ENCODE measurements at places on chromosomes 16 and 17.

DNA sequence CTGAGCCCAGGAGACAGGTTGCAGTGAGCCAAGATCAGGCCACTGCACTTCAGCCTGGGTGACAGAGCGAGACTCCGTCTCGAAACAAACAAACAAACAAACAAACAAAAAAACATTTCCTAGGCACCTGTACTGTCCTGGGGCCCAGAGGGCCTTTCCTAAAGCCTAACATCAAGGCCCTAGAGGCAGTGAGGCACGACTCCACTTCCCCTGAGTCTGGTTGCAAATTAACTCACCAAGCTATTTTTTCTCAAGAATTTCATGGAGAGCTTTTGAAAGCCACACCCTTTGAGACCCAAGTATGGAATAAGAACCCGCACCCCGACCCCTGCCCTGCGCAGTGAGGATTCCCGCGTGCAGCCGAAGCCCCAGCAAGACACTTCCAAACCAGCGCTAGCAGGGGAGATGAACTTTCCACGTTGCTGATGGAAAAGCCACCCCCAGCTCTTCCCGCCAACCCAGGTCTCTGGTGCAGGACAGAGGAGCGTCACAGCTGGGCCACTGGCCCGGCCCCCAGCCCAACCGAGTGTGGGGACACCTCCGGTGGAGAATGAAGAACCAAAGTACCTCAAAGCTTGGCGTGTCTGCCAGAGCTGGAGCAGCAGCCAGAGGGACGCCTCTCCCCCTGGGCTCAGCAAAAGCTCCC lies 1.2 kb downstream of the CHST5 start:
- DNase-seq, result no peak

DNA sequence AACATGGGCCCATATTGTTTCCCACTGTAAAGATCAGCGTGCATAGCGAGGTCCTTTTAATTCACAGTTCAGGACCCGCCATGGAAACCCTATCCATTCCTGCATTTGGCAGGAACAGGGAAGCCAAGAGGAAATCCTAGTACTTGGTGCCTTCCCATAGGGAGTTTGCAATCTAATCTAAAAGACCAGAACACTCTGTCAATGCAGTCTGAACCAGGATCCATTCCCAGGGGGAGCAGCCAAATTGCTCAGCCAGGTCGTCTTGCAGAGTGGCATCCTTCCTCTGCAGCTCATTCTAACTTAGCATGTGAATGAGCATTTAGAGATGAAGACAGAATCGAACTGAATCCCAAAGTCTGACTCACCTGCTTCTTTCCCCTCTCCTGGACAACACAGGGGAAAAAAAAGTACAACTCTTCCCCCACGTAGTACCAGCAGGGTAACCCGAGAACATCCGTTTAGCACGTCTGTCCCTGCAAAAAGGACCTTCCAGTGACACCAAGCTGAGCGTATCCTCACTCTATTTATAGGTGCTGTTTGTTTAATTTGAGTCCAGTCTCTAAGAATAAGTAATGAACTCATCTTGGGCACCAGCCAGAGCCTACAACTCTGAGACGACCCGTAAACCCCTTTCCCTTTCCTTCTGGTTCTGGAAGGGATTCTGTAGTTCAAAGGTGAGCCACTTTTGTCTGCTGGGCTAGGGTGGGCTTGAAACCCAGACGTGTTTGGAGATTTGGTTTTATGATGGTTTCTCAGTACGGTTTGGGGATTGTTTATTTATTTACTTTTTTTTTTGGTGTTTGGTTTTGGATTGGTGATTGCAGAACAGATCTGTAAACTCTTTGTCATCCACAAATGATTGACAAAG lies 74.5 kb downstream of the ERCC4 start:
- no peak for DNase-seq

DNA sequence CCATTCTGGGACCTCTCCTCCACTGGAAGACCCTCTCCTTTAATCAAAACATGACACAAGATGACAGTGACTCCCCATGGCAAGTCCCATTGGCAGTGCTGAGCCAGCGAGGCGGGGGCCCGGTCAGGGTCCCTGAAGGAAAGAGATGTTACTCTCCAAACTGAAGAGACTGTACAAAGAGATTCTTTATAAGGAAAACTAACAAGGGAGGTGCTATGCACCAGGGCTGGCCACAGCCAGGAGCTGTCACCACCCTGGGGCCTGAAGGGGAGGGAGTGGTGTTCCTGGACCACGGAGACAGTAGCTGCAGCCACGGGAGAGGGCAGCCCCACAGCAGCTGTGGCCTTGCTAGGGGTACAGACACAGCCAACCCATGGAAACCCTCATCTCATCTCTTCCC lies 123.1 kb downstream of the XYLT1 start:
- no peak for DNase-seq

- no peak for DNase-seq
Observed at GRCh38 chr16:46757339-46758050, 9.4 kb upstream of the MYLK3 start.

- DNase-seq, result no peak
Observed at GRCh38 chr17:3630781-3631180, 5.3 kb downstream of the SHPK start.

- no peak for DNase-seq
Observed at GRCh38 chr16:19850131-19850817, 34.4 kb downstream of the GPRC5B start.

- peak; percentile 46 for DNase-seq
Observed at GRCh38 chr17:37820313-37820994, 75.6 kb upstream of the HNF1B start.

DNA sequence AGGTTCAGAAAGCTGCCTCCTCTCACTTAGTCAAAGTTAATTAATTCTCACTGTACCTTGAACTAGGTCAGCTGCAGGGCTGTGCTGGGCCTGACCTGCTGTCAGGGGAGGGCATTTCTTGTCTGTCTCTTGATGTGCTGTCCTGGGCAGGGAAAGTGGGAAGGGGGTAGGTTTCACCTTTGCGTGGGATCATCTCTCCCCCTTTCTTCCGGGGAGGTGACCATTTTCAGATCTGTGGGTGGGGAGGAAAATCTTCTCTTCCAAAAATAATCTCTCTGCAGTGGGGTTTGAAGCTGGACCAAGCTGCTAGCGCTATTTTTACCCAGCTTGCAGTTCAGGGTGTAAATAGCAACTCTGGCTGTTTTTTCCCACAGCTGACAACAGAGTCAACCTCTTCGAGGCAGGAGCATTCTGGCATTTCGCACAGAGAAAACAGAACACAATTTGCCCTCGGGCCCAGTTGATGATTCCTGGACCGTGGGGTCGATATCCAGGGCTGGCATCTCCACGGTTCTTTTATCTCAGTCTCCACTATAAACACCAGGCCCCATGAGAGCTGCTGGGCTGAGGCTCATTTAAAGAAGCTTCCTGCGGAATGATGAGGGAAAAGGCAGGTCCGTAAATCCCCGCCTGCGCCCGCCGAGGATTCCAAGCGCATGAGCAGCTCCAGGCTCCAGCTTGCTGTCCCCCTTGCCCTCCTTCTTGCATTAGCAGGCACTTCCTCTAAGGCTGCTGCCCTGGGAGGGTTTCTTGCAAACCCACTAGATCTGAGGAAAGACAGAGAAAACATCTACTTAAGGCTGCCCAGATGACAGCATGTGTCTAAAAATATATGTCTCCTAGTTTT lies 93.9 kb downstream of the YPEL2 start:
- DNase-seq, result no peak

- DNase-seq, result peak; percentile 56
Observed at GRCh38 chr16:54938212-54939028, 7.8 kb downstream of the IRX5 start.

DNA sequence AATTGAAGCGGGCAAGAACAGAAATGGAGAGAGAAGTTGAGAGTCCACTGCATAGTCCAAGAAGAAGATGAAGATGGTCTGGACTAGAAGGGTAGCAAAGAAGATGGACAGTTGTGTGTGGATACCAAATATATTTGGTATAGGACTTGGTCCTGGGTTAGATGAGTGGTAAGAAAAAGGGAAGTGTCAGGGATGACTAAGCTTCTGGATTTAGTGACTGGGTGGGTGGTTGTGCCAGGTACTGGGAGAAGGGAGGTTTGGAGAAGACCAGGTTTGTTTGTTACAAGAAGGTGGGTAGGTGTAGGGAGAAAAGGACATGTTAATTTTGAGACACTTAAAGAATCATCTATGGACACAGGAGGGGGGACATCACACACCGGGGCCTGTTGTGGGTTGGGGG lies 5.4 kb downstream of the VMP1 start:
- DNase-seq, result no peak

DNA sequence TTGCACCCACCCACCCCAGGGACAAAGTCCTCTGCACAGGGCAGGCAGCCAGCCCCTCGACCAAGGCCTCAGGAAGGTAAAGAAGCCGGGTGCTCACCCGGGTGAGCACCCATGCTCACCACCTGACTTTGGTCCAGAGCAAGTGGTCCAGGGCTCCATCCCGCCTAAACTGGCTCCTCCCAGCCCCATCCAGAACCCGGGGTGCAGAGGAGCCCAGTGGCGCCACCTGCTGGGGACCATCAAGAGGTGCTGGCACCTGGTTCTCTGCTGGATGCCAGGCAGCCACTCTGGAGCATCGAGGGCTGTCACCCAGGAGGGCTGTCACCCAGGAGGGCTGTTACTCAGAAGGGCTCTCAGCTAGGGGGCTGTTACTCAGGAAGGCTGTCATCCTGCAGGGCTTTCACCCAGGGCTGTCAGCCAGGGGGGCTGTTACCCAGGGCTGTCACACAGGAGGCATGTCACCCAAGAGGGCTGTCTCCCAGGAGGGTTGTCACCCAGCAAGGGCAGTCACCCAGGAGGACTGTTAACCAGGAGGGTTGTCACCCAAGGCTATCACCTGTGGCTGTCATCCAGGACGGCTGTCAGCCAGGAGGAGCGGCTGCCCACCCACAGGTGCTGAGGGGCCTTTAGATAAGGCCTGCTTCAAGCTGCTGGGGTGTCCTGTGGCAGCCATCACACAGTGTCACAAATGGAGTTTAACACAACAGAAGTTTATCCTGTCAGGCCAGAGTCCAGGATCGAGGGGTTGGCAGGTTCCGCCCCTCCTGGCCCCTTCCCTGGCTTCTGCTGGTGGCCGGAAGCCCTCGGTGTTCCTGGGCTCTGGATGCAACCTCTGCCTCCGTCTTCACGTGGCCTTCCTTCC lies 98.5 kb downstream of the TNFRSF13B start:
- DNase-seq, result no peak

- no peak for DNase-seq
Observed at GRCh38 chr16:59045501-59045900, 311.4 kb upstream of the GOT2 start.

DNA sequence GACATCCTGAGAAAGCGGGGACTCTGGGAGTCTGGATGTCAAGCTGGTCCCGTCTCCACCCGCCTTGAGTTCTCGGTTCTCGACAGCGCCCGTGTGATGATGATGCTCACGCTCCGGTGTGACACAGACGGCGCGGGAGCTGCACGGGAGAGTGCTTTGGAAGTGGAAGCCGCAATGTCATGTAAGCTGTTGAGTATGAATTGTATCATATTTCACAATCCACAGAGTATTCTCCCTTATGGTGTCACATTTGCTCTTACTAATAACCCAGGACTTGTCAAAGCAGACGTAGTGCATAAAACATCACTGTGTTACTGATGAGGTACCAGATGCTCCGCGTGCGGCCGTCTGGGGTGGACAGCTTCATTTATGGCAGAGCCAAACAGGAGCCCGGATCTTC lies 217.5 kb upstream of the CHMP6 start:
- DNase-seq, result no peak

- DNase-seq, result no peak
Observed at GRCh38 chr17:83185023-83186002, 105.9 kb downstream of the METRNL start.

DNA sequence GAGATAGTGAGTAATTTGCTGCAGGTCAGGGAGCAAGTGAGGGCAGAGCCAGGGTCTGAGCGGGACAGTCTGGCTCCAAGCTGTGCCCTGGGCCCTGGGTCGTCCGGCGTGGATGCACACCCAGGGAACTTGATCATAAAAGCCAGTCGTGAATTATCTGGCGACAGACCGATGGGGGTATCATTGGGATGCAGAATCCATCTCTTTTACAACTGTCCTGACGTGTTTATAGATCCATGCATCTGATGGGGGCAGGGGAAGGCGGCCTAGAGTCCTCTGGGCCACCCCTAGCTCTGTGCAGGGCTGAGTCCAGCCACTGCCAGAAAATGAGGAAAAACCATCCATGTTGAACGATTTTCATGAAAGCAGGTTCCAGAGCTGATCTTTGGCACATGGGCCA lies 332.8 kb downstream of the C16orf95 start:
- DNase-seq, result no peak

GRCh38 chr17:81194941-81195901 lies 27.5 kb downstream of the CEP131 start:
- no peak for DNase-seq

- no peak for DNase-seq
Observed at GRCh38 chr16:19745286-19746010, 27.4 kb downstream of the IQCK start.

DNA sequence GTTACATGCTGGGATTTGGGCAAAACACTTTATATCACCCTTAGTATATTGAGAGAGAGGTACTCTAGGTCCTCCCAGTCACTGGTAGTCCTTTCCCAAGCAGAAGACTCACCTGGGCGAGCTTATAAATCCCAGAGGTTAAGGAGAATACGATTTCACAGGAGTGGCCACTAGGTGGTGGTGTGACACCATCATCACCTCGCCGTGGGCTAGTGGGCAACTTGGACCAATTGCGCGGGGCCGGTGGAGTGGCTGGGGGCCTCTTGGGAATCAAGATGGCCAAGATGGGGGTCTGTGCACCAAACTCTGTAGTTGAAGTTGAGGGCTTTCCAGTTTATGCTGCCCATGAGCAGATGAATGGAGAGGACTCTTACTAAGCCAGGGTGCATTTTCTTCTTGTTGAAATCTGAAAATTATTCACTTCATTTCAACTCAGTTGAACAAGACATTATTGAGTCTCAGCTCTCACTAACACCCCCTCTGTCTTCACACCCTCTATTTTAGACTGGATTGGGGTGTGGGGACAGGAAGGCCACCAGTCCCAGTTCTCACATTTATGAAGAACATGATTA lies 38.2 kb upstream of the PIRT start:
- DNase-seq, result peak; percentile 10

- peak; percentile 22 for DNase-seq
Observed at GRCh38 chr16:54957403-54958166, 26.9 kb downstream of the IRX5 start.

All from hematopoietic multipotent progenitor cell (in vitro differentiated cells).